ENCODE measurements at places on chromosomes 12 and 14.

- DNase-seq: no peak
These were observed 23.5 kb downstream of the SSH1 start for GRCh38 chr12:108833757-108834472.

DNA sequence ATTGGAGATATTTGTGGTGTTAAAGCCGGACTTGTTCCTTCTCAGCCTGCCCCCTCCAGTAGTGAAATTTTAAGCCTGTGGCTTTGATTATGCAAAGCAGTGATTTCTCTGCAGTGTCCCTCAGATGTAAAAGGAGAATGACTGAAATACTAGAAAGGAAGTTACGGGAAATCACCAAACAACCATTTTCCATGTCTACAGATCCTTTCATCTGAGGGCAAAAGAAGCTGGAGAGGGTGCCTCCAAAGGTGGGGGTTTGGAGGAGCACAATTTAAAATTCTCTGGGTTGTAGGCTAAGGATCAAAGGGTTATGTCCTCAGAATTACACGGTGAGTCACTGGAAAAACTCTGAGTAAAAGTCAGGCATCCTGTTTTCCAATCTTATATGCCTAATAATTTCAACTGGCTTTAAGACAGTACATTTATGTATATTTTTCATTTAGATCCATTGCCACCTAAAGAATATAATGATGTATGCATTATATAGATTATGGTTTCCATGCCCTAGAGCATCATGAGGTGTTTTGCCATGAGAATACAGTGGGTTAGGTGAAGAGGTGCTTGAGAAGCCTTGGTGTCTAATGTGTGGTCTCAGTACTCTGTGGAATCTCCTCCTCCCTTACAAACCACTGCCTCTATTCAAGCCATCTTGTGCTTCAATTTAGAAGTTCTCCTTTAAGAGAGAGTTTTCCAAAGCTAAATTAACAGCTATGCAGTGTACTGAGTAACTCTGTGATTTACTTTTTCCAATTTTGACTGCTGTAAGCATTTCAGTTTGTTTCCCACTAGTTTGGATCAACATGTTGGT lies 362.1 kb downstream of the RAD51B start:
- peak; percentile 69 for DNase-seq

GRCh38 chr12:54393743-54394142 lies 9.2 kb upstream of the ZNF385A start:
- DNase-seq: no peak

GRCh38 chr12:388012-388411 lies 1.1 kb downstream of the KDM5A start:
- DNase-seq: no peak

GRCh38 chr12:100797786-100798185 lies 3.2 kb downstream of the ANO4 start:
- DNase-seq: no peak

DNA sequence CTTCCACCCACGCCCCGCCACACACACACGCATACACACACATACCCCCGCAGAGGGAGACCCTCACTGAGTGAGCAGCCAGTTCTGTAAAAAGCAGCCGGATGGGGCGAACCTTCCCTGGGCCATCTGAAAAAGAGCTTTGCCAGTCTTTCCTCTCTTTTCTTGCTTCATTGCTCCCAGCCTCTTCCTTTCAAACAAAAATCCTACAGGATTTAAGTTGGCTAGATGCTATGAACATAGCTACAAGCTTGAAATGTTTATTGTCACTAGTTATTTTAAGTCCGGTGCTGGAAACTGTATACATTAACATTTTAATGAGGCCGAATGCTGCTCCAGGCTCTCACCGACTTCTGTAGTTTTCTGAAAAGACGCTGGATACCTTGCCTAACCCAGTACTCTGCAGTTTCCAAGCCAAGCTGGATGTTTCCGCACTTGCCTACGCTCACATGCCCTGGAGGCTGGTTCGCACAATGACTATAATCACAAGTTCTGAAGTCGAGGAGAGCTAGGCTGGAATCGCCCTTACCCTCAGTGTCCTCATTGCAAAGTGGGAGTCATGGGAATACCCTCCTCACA lies 39.2 kb downstream of the LTBP2 start:
- DNase-seq: no peak

DNA sequence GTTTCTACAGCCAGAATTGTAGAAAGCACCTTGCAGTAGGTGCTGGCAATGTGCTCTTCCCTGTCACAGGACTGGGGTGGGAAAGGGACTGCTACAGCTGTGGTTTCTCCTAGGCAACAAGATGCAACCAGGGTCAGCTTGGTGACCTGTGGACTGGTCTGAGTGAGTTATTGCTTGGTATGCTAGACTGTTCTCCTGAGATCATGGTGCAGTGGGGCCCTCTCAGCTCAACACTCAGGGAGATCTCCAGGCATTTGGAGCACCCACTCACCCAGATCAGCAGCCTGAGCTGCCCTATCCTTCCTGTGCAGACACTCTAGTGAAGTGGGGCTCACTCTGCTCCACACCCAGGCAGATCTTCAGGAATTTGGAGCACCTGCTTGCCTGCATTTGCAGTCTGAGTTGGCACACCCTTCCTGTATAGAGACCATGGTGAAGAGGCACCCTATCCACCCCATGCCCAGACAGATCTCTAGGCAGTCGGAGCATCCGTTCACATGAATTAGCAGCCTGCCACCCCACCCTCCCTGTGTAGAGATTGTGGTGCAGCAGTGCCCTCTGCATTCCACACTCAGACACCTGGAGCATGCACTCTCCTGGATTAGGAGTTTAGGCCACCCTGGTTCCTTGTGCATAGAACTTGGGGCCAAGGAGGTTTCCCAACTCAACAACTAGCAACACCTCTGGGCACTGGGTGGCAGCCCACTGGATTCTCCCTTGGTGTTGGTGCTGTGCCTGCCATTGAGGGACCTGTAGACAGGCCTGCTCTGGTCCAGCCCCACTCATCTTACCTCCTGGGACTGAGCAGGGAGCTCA lies 3.8 kb upstream of the FAM186B start:
- no peak for DNase-seq

GRCh38 chr14:92473261-92473968 lies 40.2 kb upstream of the RIN3 start:
- DNase-seq: no peak

GRCh38 chr12:18882690-18883089 lies 144.8 kb downstream of the CAPZA3 start:
- DNase-seq: no peak

DNA sequence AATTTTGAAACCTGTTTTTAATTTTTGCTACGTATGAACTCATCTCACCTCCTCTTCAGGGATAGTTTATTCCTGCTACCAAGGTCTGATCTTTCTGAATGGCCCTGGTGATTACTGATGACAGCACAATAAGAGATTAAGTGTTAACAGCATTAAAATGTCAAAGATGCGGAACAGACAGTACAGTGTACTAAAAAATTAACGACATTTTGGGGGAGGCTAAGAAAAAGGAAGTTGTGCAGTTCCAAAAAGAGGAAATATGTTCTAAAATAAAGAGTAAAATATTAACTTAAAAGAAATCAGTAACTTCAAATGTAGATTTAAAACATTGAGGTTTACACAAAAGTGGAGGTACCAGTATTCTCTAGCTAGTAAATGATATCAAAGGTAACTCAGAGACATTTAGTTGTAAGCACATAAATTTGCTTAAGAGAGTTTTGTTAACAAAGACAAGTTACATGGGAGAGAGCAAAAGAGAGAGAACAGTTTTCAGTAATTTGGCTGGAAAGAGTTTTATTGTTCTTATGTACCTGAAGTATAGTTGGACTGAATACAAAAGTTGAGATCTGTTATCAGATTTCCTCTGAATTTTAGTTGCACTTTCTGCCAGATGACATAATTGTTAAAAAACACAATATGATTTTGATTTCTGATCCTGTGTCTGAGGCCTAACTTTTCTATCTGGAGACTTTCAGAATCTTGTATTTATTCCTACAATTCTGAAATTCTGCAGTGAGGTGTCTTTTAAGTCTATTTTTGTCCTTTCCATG lies 4.2 kb upstream of the CLECL1 start:
- DNase-seq: no peak
